ENCODE measurements at places on chromosomes 6 and 20.
A peak's percentile ranks its signal among the peaks of the same experiment; 100 is the strongest.

GRCh38 chr20:63310265-63310991 is 17.4 kb downstream of the COL20A1 start:
- no peak for DNase-seq

DNA sequence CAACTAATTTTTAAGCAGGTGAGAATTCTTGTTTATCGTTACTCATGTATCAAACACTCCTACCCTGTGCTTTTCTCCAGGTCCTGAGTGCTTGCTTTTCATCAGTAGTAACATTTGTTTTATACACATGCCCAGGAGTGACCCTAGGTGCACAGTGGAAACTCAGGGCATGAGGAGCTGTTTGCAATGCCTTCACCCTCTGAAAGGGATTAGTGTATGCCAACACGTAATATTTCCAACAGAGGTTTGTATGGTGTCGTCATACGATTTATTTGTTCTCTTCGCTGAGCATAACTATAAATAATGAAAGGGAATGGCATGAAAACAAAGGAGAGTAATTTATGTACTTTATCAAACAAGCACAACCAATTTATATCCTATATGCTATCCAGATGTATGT is 537.4 kb upstream of the MMS22L start:
- DNase-seq: no peak

DNA sequence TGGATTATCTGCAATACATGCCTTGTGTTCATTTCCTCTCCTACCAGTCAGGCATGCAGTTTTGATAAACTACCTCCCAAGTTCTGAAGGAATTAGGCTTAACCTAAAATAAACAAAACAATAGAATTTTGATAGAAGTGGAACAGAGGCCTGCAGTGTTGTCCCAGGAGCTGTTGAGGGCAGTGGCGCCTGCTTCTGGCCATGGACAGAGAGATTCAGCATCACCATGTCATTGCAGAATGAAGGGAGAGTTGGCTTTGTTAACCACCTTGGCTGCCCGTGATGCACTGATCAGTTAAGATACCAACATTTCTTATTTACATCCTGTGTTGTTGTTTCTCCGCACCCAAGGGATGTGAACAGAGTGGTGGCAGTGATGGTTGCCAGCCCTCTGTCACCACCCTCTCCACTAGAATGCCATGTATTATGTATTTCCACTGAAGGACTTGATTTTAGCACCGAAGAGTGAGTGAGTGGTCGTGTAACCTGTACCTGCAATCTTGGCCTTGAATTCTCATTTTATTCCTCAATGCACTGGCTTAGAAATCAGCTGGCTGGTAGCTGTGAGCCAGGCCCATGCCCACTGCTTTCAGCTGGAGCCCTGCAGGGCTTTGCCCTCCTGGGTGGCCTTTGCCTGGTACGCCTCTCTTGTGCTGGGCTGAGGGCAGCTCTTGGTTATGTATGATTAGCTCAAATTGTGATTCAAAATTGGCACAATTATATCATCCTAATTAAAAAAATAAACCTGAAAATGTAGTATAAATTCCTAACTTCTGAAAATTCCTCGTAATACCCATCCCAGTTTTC is 56.5 kb downstream of the SHLD1 start:
- no peak for DNase-seq

DNA sequence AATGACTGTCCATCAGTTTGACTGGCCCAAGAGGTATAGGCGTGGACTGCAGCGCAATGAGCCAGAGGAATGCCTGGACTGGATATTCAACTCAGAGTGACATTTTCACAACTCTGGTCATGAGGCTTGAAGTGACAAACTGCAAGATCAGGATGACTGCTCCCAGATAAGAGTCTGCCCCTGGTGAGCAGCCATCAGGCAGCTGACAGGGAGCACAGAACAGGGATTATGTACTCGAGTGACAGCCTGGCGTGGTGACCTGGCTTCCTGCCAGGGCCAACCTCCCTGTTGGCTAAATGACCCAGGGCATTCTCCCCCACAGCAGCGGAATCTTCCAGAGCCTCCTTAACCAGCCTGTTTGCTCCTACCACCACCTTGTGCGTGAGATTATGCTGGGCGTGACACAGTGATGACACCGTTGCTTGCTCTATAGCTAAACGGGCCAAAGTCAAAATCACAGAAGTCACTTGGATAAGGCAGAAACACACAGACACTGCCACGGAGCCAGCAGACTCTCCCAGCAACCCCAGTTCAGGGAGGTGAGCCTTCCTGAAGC is 209.1 kb upstream of the JARID2 start:
- no peak for DNase-seq

GRCh38 chr6:70160276-70160675 is 142.6 kb downstream of the COL9A1 start:
- DNase-seq: no peak

DNA sequence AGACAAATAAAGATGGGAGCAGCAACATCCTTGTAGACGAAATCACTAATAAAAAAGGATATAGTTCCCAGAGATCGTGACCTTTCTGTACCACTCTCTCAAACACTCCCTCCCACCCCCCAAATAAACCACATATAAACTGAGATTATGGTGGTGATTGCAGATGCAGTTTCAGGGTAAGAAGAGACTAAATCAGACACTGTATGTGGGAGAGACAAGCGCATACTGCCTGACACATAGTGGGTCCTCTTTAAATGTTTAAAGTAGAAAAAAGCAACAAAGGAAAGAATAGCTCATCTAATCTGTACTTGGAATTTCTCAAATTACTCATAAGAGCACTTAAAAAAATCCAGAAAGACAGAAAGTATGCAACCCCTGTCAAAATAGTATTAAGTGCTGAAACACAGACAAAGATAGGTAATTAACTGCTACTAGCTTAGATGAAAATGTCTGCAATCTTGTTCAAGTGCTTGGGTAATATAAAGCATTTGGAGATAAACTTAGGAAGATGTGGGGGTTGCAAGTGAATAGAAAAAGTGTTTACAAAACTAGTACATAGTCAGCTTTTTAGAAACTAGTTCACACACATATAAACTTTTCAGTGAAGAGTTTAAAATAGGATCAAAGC is 151.6 kb downstream of the BACH2 start:
- DNase-seq: no peak

- peak; percentile 21 for DNase-seq
These were observed 189.2 kb upstream of the FERMT1 start for GRCh38 chr20:6311841-6312655.

DNA sequence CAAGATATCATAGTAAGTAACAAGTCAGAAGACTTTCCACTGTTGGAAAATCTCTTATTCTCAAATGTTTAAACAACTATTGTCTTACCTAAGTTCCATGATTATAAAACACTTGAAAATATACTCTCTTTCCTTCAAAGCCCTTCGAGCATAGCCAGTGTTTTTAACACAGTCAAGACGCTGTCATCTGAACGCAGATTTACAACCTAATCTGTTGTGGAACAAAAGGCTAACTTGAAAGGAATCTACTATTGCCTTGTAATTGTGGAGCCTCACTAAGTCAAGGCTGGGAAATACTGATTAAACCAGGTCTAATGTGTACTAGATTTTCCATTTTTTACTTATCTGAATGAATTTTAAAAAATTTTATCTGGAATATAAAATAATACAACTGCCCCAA is 205.8 kb downstream of the TRDN start:
- DNase-seq: no peak

GRCh38 chr6:66735106-66735890 is 1028.3 kb upstream of the EYS start:
- no peak for DNase-seq

DNA sequence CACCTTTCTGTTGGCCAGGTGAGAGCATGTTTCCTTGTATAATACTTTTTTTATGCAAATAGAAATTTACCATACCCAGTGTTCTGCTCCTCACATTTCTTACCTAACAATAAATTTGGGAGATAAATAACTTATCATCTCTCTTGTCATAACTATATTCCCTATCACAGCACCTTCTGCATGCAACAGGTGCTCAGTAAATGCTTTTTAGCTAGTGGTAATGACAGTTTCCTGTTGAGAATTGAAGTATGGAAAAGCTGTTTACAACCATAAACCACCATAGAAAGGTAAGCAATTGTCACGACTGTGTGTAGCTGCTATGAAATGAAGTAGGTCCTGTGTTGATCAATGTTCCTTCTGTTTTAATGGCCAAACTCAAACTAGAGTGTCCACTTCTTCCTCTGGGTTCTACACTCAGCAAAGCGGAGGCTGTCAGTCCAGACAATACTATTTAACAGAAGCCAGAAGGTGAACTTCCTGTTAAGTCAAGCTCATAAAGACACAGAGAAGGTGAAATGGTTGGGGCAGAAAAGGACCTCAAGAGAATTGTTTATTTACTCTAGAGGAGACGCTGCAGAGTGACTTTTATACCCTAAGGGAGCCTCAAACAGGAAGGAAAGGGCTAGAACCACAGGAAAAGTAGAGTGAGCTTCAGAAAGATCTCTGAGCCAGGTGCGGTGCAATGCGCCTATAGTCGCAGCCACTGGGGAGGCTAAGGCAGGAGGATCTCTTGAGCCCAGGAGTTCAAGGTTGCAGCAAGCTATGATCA is 84.0 kb upstream of the SLC22A16 start:
- DNase-seq: no peak

DNA sequence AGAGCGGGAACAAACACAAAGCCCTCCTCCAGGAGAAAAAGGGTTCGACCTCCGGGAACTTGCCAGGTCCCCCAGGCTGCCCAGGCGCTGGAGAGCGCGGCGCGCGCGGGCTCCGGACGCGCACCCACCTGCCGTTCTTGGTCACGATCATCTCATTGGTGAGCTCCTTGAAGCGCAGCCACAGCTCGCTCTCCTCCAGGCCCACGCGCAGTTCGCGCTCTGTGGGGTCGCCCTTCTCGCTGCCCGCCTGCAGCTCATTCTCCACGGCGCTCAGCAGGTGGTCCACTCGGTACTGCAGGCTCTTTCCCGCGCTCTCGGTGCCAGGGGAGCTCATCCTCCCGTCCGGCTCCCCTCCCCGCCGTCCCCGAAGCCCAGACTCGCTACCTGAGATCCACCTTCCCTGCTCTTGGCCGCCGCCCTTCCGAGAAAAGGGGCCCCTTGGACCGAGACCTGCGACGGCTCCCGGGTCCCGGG is 356 bp downstream of the TBXT start:
- no peak for DNase-seq

DNA sequence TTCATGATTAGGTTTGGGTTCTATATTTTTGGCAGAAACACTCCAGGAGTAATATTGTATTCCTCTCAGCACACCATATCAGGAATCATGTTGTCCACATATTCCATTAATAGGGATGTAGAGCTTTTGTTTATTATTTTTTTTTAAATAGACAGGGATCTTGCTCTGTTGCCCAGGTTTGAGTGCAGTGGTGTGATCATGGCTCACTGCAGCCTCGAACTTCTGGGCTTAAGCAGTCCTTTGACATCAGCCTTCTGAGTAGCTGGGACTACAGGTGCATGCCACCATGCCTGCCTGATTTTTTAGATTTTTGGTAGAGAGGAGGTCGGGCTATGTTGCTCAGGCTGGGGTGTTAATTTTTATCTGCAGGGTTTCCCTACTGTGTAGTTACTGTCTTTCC is 12.0 kb downstream of the SCAF8 start:
- no peak for DNase-seq

DNA sequence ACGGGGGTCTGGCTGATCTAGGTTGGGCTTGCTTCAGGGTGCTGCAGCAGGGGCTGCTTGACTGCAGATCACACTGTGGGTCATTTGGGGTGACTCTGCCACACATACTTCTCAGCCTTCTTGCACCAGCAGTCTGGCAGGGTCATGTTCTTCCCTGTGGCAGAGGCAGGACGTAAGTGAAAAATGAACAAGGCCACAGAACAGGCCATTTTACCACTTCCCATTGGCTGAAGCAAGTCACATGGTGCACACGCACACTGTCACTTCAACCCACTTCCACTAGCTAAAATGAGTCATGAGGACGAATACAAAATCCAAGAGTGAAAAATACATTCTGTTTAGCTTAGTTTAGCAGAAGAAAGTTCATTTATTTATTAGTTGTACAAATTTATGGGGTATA is 168.6 kb upstream of the GGTLC1 start:
- no peak for DNase-seq

- DNase-seq: no peak
These were observed 278.1 kb upstream of the SYNCRIP start for GRCh38 chr6:85920782-85921181.

Data from stromal cell of bone marrow (primary cell).